Esophagus squamous epithelium (tissue), 5 donors: ENCODE measurements at places on chromosomes 2 and 18.

GRCh38 chr2:3674066-3674845 is 16.3 kb downstream of the ALLC start:
- no peak for DNase-seq

DNA sequence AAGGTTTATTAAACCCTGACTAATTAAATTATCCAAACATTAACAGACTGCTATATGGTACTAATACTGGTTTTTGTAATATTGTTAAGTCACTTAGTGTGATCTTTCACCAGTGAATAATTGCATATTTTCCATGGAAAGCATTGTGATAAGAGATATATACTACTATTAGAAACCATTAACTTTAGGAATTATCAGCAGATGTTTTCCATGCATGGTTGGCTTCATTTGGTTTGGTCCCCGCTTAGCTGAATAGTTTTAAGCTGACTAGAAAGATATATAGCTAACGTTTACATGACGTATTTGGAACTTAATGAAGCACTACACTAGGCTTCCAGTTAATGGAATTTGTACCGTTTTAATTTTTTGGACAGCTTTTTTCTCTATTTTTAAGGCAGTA is 37.9 kb downstream of the LCLAT1 start:
- DNase-seq: no peak

DNA sequence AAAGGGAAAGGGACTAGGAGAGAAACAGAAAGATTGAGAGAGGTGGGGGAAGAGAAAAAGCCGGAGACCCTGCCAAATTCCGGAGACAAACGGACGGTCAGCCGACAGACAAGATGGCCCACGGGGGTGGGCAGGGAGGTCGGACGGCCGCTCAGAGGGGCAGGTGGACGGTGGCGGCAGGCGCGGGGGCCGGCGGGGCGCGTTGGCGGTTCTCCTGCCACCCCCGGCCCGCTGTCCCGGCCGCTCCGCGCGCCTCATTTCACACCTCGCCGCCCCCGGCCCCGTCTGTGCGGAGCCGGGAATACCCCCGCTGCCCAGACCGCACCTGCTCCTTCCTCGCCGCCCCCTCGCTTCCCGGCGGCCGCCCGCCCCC is 935 bp downstream of the SLC30A3 start:
- DNase-seq: no peak

DNA sequence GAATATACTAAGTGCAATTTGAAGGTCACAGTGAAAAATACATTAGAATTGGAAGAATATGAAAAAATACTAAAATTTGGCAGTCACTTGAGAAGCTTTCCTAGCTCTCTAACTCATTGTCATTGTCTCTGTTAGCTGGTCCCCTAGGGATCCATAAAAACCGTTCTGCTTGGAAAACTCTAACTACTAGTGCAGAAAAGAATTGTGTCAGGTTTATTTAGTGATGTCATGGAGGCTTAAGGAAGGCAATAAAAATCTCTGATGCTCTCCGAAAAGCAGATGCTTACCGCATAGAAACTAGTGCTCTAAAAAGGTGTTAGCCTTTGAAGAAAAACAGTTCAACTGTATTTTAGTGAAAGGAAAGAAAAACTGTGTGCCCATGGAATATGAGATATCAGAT is 150.1 kb upstream of the DLGAP1 start:
- DNase-seq: no peak

- no peak for DNase-seq
Observed at GRCh38 chr2:31012406-31012805, 125.8 kb downstream of the GALNT14 start.

DNA sequence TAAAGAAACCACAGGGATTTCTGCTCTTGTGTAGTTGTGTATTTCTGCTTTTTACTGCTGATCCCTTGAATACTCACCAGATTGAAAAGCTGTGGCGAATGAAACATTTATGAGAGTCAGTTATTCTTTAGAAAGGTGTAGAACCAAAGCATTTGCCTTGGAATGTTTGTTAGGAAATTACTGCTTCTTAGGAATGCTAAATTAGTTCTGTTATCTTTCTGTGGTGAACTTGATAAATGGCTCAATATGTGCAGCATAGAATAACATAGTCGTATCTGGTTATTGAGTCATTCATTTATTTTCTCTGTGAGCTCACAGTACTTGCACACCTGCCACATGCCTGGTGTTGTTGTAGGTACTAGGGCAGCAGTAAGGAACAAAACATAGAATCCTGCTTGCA is 57.0 kb upstream of the FAM237A start:
- DNase-seq: no peak

GRCh38 chr2:29113891-29114321 is 1.3 kb upstream of the CLIP4 start:
- DNase-seq: no peak

DNA sequence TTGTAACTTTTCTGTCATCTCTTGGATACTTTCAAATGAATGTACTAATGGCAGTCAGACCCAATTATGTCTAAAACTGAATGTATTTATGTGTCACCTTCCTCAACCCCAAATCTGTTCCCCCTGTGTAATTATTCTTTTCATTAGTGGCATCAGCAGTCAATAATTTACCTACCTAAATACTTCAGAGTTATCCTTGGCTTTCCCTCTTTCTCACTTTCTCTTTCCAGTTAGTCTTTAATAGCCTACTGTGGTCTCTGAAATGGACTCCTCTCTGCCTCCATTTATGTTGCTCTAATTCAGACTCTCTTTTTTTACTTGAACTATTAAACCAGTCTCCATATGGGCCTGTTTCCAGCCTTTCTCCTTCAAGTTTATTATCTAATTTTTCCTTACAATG is 21.0 kb downstream of the C18orf63 start:
- no peak for DNase-seq

GRCh38 chr2:191150230-191150599 is 579 bp downstream of the STAT4 start:
- no peak for DNase-seq

DNA sequence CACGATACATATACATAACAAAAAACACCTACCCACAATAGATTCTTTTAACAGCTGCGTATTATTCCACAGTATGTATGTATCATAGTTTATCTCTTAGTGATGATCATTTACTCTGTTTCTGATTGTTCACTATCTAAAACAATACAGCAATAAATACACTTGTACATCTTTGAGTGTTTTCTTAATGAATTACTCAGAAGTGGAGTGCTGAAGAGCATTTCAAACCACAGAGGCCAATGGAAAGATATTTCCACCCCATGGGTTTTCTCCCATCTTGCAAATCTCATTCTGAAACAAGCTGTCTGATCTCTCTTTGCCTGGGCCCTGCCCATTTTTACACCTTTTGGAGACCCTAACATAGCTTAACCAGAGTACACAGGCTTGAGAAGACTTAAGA is 113.8 kb upstream of the KLF7 start:
- no peak for DNase-seq

DNA sequence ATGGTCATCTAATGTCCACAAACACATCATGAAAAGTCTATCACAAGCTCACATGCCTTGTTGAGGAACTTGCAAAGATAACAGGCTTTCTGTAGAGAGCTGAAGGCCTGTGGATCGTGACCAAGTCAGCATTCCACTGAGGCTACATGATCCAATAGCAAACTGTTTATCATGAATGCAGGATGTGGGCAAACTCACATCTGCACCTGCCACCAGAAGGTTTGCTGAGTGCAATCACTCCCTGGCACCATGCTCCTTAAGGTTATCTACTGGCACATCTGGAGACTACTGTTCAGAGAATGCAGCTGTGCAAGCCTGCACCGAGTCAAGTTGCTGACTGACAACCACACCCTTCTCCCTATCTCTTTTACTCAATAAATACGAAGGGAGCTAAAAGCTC is 67.3 kb upstream of the ACAA2 start:
- DNase-seq: no peak

DNA sequence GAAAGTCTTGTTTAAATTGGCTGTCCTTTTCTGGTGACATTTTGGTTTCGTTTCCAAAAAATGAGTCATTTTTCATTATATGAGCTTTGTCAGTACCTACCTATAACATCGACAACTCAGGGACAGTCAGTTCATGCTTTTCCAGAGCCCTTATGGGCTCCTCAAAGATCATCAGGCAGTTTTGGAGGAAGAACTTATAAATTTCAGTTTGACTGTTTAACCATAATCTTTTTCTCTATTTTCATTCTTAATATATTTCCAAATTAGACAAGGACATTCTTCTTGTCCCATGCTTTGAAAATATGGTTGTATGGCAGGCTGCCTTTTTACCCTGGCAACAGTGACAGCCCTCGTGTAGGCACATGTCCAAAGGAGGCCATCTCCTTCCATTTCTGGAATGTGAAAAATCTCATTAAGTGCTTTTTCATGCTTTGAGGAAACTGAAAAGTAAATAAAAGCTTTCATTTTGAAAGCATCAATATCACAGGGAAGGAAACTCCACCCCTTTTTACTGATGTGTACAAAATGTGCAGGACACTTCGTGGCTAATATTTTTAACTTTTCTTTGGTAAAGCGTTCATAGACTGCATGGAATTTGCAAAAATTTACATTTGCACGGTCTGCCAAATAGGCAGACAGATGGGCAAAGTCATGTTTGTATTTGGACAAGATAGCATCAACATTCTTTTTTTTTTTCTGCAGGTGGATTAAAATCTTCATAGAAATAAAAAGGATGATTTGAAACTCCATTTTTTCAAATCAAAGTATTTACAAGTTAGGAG is 7.2 kb upstream of the PROC start:
- DNase-seq: no peak

GRCh38 chr2:199042660-199043379 is 414.9 kb downstream of the SATB2 start:
- no peak for DNase-seq

DNA sequence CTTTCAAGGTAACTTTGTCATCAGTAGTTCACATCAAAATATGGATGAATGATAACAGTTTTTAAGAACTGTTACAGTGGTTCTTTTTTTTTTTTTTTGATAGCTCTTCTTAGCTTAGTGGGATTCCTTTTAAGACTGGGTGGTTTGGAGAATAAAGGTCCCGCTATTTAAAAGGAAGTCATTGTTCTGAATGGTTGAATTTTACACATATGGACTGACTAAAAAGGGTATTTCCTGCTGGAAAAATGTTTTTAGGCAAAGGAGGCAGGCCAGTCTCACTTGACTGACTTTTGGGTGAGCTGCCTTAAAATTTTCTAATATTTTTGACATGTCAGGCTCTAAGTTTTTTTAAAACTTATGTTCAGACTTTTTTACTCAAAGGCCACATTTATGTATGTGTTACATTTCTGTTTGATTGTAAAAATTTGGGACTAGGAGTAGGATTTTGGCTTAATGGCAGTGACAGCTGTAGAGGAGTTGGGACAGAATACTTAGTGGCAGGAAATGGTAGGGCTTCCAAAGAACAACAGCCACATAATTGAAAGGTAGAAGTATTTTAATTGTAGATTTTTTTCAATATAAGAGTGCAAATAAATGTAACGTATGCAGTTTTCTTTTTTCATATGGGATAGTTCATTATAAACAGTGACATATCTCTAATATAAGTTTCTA is 13.7 kb downstream of the VAPA start:
- no peak for DNase-seq

GRCh38 chr2:154692927-154693326 is 5.6 kb upstream of the KCNJ3 start:
- DNase-seq: no peak

- no peak for DNase-seq
Observed at GRCh38 chr18:44098551-44099098, 582.1 kb upstream of the SETBP1 start.

- no peak for DNase-seq
Observed at GRCh38 chr2:33052361-33052735, 105.6 kb downstream of the LTBP1 start.

DNA sequence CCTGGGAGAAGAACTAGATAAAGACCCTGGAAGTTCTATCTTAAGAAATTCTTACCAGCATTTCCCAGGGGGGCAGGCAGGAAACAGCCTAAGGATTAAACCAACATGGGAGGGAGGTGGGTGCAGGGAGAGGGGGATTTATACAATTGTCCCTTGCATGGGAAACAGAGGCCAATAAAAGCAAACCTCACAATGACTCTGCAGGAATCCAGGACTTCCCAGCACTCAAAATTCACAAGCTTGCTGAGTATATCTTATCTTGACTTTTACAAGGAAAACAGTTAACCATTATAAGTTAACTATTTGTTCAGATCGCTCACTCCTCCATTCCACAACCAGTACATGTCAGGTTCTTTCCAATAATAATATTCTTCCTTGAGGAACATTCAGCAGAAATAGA is 241.3 kb downstream of the MREG start:
- no peak for DNase-seq

DNA sequence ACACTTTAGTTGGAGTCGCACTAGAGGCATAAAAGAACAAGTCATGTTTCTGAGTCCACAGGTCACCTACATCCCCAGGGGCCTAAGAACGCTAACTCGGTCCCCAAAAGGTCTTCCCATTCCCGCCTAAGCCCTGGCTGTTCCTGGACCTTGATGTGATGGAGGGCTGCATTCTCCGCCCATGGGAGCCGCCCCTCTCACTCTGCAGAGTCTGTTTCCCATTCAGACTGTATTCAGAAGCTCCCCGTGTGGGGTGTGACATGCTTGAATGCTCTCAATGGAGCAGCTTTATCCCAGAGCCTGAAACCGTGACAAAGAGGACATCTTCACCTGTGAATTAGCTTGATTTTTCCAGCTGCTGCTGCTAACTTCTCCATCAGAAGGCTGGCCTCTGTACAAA is 319.0 kb upstream of the KLHL29 start:
- no peak for DNase-seq

DNA sequence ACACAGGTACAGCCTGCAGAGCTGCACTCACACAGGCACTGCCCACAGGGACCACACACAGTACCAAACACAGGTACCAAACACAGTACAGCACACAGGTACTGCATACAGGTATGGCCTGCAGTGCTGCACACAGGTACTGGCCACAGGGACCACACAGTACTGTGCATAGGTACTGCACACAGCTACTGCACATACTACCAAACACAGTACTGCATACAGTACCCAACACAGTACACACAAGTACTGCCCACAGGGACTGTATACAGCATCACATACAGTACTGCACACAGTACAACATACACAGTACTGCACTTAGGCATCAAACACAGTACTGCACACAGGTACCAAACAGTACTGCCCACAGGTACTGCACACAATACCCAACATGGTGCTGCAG is 74.3 kb downstream of the ZNF236 start:
- no peak for DNase-seq

GRCh38 chr2:116435648-116436047 is 1378.8 kb upstream of the DDX18 start:
- DNase-seq: no peak

GRCh38 chr18:70292628-70293027 is 3.8 kb downstream of the SOCS6 start:
- no peak for DNase-seq

DNA sequence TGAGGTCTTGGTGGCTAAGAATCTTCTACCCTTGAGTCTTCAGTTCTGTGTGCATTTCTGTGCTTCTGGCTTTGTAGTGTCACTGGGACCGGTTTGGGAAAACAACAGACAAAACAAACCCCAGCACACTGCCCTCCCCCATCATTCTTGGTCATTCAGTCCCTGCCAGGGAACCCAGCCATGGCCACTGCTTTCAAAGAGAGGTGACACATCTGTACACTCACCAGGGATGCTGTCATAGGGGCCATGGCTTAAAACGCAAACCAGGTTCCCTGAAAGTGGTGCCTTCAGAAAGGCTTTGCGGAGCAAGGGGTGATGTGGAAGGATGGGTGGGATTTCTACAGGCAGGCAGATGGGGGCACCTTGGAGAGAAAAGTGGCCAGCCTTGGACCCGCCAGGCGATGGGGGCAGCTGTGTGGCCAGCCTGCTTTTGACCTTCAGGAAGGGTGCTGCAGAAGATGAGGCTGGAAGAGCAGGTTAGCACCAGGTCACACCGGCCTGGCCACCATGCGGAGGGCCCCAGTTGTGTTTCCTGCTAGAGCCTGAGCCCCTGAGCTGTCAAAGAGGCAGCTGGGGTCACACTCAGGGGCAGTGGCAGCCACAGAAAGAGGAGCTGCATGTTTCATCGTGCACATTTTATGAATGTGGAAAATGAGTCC is 101.3 kb downstream of the INHBB start:
- DNase-seq: no peak
